Vagina (tissue), 2 donors: ENCODE measurements at places on chromosomes 13 and 19.

DNA sequence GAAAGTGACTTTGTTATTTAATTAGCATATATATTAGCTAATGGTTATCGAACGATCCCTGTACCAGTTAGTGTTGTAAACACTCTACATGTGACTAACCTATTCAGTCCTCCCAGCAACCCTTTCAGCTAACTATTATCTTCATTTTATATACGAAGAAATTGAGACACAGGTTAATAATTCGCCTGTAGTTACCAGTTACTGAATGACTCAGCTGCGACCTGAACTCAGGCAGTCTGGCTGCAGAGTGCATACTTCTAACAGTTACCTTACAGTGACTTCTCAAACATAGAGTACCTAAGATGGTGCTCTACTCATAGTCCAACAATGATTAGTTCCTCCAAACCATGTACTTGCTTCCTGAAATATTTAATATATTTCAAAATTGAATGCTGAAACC is 117.7 kb downstream of the FNDC3A start:
- DNase-seq, result no peak

GRCh38 chr13:29567411-29567810 is 28.1 kb downstream of the SLC7A1 start:
- no peak for DNase-seq

GRCh38 chr19:18399008-18399407 is 1.6 kb upstream of the LRRC25 start:
- no peak for DNase-seq

DNA sequence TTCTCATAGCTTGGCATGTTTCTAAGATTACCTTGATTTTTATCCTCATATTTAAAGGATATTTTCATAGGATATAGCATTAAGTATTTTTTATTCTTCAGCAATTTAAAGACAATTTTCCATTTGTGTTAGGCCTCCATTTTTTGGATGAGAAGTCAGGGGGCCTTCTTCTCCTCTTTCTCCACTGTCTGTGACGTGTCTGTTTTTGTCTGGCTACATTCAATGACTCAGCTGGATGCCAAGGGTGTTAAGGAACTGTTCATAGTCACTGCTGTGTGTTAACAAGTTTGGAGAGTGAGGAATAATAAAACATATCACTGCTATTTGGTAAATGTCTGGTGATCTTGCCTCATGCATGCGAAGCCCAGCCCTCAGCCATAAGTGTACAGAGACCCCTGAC is 36.4 kb downstream of the ZNF582 start:
- DNase-seq, result no peak

DNA sequence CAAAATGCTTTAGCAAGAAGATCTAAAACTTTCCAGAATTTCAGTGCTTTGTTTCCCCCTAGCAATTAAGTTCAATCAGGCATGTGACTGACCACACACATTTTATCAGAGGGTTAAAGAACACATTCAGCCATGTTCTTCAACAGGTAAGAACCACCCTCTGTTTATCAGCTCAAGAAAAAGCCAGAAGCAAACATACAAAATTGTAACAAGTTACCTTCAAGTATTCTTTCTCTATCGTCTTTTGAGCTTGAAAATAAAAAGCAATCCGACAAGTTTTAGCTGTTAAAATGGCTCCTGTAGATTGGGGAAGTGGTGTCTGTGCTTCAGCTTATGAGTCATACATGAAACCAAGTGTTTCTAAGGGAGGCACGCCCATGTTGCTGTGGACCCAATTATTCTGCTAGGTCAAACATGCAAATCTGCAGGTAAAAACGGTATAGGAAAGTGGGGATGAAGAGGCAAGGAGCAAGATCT is at the start of gene ELF1:
Gene ELF1 (minus strand): TSS at position 306 of the 477 bp plus-strand sequence. CDS start 37,262 bp downstream, outside the sequence.
- DNase-seq, result no peak

- no peak for DNase-seq
Measured at GRCh38 chr13:108527844-108528243, 101.6 kb upstream of the MYO16 start.

DNA sequence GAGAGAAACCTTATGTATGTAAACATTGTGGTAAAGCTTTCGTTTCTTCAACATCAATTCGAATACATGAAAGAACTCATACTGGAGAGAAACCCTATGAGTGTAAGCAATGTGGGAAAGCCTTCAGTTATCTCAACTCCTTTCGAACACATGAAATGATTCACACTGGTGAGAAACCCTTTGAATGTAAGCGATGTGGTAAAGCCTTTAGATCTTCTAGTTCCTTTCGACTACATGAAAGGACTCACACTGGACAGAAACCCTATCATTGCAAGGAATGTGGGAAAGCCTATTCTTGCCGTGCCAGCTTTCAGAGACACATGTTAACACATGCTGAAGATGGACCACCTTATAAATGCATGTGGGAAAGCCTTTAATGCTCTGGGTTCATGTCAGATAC is 24.7 kb downstream of the ZNF136 start:
- DNase-seq, result no peak

DNA sequence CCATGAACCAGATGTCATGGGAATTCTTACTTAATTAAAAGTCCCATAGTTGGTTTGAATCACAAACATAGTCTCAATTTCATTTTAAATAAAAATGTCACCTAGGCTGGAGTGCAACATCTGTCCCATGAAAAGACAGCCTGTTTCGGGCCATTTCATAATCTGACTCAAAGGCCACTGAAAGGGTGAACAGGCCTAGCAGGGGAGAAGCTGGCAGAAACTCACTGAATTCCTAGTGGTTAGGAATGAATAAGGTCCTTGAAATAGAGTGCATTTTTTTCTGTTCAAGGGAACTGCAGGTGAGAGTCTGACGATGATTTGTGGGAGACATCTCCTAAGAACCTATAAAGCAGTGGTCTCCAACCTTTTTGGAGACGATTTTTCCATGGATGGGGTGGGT is 44.0 kb upstream of the PCCA start:
- no peak for DNase-seq

DNA sequence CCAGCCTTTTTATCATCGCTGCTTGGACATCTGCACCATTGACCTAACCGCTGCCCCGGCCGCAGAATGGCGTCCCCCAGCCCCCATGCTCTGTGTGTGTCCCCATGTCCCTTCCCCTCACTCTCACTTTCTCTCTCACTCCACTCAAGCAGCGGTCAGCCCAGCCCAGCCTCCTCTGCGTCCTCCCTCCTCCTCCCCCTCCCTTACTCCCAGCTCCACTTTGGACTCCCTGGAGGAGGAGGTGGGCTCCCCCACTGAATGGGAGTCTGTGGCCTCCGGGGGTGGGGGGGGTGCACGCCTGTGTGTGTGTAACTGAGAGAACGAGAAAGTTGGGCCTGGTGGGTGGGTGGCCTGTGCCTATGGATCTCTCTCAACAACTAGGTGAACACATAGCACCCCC is 2.2 kb downstream of the MAP2K7 start:
- no peak for DNase-seq

- no peak for DNase-seq
Measured at GRCh38 chr13:99320693-99321481, 13.7 kb upstream of the GPR183 start.

DNA sequence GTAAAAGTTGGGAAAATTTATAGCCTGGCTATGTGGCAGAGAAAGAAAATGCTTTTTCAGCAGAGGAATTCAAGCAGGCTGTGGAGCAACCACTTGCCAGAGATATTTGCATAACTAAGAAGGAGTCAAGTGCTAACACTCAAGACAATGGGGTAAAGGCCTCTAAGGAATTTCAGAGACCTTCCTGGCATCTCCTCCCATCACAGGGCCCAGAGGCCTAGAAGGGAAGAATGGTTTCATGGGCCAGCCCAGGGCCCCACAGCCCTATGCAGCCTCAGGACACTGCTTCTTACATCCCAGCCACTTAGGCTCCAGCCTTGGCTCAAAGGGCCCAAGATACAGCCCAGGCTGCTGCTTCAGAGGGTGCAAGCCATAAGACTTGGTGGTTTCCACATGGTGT is 14.3 kb downstream of the SLC15A1 start:
- no peak for DNase-seq

GRCh38 chr13:59835569-59835968 is 328.2 kb downstream of the DIAPH3 start:
- no peak for DNase-seq

DNA sequence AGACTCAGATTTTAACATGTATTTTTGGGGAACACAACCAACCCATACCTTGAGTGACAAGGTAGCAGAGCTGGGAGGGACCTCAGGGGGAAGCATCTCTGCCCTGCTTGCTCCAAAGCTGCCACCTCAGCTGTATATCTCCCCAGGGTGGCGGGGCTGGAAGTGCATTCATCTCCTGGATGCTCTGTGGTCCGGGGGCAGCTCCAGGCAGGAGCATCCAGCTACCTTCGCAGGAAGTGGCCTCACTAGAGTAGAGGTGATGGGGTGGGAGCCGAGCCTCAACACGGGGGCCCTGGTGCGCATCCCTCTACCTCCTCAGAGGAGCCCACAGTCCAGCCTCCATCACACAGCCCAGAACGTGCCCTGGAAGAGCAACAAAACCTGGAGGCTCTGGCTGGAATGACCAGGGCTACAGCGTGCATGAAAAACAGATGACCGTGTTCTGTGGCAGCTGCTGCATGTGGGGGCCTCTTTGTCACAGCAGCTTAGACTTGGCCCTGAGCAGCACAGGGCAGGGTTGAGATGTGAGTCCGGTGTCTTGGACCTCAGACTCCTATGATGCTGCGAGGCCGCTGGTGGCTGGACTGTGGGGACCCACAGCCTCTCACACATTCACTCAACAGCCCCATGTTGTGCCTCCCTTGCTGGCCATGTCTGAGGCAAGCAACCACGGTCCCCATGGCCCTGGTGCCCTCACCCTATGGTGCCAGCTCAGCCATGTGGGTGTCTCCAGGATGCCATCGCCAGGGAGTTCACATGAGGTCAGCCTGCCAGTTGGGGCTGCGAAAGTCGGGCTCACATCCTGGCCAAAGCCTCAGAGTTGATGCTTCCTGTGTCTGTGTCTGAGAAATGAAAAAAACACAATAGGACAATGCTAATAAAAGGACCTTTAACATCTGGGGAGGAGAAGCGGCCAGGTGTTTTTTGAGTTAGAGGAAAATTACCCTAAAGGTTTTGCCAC is 17.1 kb upstream of the GAS6 start:
- peak; percentile 82 for DNase-seq

- DNase-seq, result no peak
Measured at GRCh38 chr13:103873725-103874124, 807.5 kb upstream of the SLC10A2 start.

GRCh38 chr13:46604226-46604990 is 51.4 kb downstream of the LRCH1 start:
- no peak for DNase-seq

DNA sequence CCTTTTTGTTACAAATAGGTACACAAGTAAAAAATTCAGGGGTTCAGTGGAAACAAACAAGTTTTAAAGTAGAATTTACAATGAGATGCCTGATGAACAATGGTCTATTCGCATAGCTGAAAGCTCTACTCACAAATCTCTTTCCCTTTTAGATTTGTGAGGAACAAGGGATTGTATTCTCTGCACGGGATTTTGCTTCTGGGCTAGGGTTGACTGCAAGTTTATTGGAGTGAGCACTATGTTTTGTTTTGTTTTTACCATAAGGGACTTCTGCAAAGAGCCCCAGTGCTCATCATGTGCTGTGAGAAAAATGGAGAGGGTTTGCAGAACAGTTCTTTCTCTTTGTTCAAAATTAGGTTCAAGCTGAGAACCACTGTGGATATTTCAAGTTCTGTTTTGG is 160.5 kb downstream of the DLEU7 start:
- DNase-seq, result no peak

DNA sequence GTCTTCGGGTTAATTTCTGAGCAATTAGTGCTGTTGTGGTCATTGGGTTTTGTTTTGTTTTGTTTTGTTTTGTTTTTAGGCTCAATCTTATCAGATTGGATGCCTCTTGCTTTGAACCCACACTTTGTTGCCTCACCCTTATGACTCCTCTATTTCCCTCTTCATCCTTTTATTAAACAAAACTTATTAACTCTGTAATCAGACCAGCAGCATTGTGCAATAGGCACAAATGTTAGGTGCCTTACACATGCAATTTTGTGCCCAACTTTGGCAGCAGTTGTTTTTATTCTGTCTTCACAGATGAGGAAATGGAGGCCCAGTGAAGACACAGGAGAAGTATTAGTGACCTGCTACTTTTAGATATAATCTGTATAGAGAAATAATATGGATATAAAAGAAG is 377.7 kb downstream of the KCNRG start:
- DNase-seq, result no peak

GRCh38 chr19:11480715-11481533 is at the start of gene ELAVL3:
Gene ELAVL3, minus strand, starts transcription at chr19:11481046. Its CDS starts 438 bp downstream, at chr19:11480608.
- DNase-seq, result no peak

DNA sequence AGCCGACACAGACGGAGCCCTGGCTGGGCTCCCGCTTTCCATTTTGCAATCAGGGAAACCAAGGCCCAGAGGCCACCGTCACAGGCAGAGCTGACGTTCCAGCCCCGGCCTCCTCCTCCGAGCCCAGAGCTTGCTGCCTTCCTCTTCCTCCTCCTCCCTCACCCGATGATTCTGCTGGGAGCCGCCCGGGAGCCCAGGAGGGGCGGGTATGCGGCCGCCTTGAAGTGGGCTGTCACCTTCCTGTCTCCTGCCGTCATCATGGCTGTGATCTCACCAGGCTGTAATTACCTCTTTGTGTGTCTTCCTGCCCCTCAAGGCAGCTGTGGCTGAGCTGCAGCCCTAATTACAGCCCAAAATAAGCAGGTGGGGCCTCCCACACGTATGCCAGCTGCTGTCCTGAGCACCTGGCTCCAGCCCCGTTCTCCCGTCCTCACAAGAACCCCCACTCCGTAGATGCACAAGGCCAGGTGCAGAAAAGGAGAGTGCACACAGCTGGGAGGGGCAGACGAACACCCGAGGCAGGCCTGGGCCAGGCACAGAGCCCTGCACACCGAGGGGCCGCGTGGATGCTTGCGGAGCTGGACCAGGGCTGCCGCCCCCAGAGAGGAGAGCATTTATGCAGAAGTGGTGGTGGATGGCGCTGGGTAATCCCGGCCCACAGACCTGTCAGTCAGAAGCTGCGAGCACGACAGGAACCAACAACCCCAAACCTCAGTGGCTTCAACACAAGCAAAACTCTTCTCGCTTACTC is 4.0 kb downstream of the TPGS1 start:
- no peak for DNase-seq

GRCh38 chr19:17522988-17523872 is 11.8 kb downstream of the PGLS start:
- DNase-seq, result no peak

DNA sequence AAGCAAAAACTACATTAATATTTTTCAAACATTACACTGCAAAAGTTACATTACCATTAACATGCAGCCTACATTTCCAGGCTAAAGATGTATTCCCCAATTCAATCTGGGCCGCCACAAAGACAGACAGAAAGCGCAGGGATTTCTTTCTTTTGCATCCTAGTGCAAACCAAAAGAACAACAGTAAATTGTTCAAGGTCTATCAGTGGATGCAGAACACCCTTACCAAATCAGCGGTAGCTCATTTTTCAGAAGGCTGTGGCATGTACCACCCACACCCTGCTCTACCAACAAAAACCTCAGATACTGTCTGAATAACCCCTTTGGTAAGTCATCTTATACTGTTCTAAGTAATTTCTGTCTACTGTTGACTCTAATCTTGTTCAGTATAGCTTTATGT is 3.6 kb downstream of the TPT1 start:
- DNase-seq, result no peak

GRCh38 chr13:114068656-114069318 is 63.6 kb downstream of the RASA3 start:
- DNase-seq, result no peak
